ENCODE measurements at places on chromosomes 5 and 9. TPM values are rescaled to one million over a fixed set of nuclear protein-coding genes. Genes with fewer than 3 reads are reported as not detected.

Gene MCIDAS
- 2.1 TPM for total RNA-seq

Gene CORO2A
- total RNA-seq, result 0.59 TPM

Gene LCN15
- total RNA-seq, result not detected

Gene TMEM252
- not detected for total RNA-seq

Gene SYK
- total RNA-seq, result 0.09 TPM

Gene ANKH
- total RNA-seq, result 23.1 TPM

Gene MEGF10
- not detected for total RNA-seq

Gene CDKN2B-AS1
- not detected for total RNA-seq
